PC-3 (cell line): ENCODE measurements at places on chromosomes 3 and 15.

DNA sequence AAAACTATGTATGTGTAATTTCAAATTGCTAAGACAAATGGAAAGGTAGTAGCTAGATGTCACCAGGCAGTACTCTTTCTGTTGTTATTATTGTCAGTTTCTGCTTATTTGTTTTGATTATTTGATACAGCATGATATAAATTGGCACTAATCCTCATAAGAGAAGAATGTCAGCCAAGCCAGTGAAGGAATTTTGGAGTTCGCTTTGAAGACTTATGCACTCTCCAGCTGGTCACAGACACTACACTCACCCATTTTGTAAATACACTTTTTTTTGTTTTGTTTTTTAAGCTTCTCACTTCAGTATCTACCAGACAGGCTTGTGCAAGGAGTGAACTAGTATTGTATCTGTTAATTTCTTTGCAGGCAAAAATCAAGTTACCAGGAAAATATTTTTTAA, 180.2 kb upstream of the TTC14 start:
- no peak for DNase-seq

DNA sequence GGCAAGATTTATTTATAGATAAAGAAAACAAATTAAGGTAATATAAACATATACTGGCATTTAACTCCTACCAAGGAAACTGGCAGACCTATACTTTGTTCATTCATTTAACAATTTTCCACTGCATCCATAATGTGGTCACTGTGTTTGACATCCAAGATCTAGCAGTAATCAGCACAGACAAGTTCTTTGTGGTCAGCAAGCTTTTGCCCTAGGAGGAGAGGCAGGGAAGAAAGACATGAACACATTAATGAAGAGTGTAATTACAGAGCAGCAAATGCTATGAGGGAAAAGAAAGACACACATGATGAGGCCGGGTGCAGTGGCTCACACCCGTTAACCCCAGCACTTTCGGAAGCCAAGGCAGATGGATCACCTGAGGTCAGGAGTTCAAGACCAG, 34.4 kb downstream of the SUCLG2 start:
- DNase-seq, result no peak

GRCh38 chr15:82843566-82843965, 34.1 kb downstream of the WHAMM start:
- no peak for DNase-seq

DNA sequence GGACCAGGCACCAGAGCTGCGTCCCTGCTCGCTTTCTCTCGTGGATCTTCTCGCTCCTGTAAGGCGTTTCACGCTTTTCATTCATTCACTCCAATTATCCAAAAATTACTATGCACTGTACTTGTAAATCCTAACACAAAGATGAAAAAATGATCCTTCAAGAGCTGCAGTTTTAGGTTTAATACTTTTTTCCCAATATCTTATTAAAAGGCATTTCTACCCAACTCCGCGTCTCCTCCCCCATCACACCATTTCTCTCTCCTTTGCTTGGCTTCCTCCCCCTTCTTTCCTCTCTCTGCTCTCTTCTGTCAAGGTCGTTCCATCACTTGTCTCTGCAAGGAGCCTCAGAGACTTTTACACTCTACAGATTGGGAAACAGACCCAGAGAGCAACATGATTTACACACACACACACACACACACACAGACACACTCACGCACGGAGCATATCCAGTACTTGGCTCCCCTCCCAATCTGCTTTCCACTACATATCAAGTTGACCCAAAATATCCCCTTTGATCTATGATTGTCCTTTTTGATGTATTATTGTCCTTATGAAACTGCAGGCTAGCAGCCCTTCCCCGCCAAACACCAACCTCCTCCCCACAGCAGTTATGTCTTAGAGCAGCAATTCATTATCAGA, 479 bp upstream of the CLDN1 start:
- no peak for DNase-seq

DNA sequence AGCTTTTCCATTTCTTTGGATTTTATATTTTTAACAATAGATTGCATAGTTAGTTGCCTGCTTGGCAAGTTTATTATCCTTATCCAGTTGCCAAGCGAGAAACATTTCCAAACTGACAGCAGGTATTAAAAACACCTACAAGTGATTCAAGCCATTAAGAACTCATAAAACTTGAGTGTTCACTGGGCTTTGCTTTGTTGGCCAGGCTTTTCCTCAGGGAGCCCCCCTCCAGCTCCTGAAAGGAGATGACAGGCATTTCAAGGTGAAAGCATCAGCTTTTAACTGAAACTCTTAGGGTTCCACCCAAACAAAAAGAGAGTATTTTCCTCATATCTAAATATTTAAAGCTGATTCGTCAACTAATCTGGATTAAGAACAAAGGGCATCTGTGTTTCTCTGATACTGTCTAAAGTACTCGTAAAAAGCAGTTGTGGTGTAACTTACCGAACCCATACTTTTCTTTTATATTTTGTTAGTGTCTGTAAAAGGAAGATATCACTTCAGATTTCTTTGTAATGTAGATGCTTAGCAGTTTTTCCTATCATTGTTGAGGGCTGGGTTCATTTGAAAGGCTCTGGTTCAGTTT, 363.4 kb downstream of the OTOL1 start:
- peak; percentile 12 for DNase-seq

DNA sequence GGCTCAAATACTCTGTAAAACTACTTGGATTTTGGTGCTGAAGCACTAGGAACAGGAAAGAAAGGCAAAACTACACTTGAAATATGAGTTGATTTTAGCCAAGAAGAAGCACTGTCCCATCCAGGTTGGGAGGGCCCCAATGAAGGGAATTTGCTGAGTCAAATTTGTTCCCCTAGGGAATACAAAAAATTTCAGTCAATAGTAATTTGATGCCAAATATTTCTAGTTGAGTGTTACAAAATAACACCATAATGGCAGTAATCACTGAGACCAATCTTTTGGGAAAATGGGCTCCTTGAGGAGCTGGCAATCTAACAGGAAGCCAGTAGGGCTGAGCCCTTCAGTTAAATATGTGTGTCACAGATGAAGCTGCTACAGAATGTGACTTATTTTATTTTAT, 896.9 kb downstream of the DIPK2A start:
- DNase-seq, result no peak

GRCh38 chr15:31106495-31107300, 5.2 kb upstream of the TRPM1 start:
- DNase-seq, result no peak
